ENCODE measurements at places on chromosomes 2 and 18.

- DNase-seq: no peak
These were observed 78.1 kb downstream of the CIB4 start for GRCh38 chr2:26562811-26563645.

DNA sequence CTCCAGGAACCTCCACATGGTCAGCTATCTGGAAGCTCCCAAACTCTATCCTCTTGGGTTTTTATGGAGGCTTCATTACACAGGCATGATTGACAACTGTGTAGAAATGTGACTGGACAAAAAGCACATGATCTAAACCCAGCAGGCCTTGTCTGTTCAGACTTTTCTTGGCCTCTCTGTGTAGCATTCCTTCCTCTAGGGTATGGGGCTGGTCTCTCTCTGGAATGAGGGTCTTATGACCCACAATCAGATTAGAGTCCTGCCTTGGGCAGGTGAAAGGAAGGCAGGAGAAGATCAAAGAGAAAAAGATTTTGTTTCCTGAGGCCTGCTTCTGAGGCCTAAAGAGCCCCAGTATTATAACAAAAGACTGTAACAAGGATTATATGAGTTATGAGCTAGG is 162.7 kb downstream of the SP3 start:
- DNase-seq: no peak

GRCh38 chr2:85064927-85065577 is 68.1 kb upstream of the TCF7L1 start:
- no peak for DNase-seq

GRCh38 chr2:47054868-47055267 is 100.2 kb downstream of the STPG4 start:
- DNase-seq: no peak

DNA sequence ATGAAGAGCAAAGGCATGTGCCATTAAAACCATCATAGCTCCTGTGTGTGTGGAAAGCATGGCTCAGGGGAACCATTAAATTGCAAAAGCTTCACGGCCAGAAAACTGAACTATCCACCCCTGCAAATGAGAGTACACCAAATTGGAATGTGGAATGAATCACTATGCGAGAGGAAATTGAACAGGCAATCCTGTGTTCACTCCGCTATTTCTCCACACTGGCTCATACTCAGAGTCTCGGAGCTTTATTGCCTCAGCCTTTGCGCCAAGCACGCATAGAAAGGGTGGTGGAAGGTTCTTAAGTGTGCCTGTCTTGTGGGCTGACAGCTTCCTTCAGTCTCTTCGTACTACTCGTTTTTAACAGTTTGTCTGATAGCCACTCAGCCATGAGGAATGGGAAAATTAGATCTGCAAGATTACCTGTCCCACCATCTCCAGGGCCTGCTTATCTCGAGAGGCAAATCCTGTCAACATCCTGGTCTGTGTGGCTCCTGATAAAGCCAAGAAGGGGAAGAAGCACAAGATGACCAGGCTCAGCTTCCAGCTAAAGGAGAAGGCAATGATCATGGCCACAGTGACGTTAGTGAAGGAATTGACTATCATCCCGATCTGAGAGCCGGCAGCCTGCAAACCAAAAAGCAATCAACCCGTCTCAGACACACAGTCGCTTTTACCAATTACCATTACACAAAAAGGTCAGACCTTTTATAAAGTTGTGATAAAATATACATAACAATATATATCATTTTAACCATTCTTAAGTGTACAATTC is 34.9 kb downstream of the G6PC2 start:
- no peak for DNase-seq

DNA sequence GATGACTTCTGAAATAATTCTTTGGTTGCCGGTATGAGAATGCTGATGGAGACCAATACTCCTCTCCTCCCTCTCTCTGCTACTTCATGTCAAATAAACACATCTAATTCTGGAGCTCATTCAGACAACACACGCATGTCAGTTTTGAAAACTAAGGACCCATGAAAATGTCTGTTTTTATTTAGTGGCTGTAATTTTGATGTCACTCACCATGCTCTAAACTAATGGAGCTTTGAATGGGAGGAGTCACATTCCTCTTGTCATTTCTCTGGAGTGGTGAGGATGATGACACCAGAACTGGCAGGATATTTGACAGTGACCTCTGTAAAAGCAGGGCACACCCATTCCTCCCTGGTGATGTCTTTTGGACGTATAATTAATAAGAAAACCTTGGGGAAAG is 163.0 kb downstream of the PHLPP1 start:
- no peak for DNase-seq

GRCh38 chr18:2143636-2144035 is 427.7 kb downstream of the METTL4 start:
- no peak for DNase-seq

DNA sequence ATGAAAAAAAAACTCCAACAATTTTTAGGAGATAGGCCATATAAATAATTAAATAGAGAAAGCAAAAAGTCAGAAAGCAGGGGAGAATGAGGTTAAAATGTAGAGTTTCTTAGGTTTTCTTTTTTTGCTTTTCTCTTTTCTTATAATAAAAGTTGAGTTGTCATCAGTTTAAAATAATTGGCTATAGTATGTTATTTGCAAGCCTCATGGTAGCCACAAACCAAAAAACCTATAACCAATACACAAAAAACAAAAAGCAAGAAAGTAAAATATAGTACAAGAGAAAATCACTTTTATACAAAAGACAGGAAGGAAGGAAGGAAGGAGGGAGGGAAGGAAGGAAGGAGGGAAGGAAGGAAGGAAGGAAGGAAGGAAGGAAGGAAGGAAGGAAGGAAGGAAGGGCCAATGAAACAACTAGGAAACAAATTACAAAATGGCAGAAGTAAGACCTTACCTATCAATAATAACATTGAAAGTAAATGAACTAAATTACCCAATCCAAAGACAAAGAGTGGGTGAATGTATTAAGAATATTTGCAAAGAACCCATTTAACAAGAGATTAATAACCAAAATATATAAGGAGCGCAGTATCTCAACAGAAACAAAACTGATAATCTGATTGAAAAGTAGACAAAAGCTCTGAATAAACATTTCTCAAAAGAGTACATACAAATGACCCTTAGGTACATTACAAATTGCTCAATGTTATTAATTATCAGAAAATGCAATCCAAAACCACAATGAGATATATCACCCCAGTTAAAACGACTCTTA is 541.3 kb upstream of the LRRTM4 start:
- no peak for DNase-seq

DNA sequence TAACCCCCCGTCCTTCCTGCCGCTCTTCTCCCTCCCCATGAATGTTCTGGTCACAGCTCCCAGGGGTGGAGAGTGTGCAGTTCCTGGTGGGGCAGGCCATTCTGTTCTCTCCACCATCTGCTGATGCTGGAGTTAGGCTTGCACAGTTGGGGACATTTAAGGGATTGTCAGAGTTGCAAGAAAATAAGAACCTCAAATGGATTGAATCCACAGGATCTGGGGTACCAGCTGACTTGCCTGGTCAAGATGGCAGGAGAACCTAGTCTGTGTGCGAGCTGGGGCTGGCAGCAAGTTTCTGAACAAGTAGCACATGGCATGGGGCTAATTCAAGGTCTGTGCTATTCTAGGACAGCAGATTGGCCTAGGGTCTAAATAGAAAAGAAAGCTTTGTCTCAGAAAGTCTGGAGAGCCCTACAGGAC is 60.8 kb upstream of the TXNDC2 start:
- no peak for DNase-seq
